ENCODE measurements at places on chromosomes 3 and 15.

DNA sequence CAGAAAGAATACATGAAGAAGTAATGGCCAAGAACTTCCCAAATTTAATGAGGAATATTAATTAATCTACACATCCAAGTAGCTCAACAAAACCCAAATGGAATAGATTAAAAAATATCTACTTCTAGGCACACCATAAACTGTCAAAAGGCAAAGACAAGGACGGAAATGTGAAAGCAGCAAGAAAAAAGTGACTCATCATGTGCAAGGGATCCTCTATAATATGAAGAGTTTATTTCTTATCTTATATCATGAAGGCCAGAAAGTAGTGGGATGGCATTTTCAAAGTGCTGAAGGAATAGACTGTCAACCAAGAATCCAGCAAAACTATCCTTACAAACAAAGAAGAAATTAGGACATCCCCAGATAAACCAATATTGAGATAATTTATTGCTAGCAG is 73.9 kb upstream of the PRICKLE2 start:
- no peak for DNase-seq

DNA sequence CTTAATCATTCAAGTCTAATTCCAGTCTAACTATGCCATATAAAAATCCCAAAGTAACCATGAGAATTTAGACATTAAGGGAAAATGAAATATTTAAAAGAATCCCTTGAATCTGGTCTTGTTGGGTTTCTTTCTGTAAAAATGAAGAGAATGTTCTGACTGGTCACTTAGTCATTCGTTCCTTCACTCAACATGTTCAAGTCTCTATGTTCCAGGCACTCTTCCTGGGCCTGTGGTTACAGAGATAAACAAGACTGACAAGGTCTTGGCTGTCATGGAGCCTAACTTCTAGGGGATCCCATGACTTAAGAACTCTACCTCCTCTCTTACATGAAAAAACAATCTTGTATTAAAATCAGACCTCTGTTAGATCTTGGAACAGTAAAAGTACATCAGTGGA is 638.6 kb upstream of the TBL1XR1 start:
- DNase-seq, result no peak

DNA sequence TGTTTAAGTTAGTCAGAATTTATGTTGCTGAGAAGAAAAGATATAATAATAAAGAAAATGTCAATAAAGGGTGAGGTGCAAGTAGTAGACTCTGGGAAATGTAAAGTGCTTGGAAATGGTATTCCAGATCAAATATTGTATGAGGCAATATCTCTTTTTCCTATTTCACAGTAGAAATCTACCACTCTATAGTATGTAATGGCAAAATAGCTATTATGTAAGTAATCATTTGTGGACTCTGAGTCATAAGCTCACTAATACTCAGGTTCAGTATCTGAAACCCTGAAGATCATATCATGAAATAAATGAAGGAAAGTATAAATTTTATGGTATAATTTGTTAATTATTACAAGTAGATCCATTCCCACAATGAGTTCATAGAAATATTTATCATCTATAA is 322.1 kb downstream of the PYDC2 start:
- no peak for DNase-seq

- no peak for DNase-seq
Measured at GRCh38 chr3:82020282-82020681, 258.8 kb upstream of the GBE1 start.

- no peak for DNase-seq
Measured at GRCh38 chr3:52331906-52332305, 15.8 kb downstream of the DNAH1 start.

GRCh38 chr3:131645638-131646037 is 142.9 kb upstream of the MRPL3 start:
- DNase-seq, result no peak

- no peak for DNase-seq
Measured at GRCh38 chr15:38103564-38103963, 149.1 kb upstream of the SPRED1 start.

GRCh38 chr3:52176951-52177700 is 20.8 kb upstream of the ALAS1 start:
- no peak for DNase-seq

DNA sequence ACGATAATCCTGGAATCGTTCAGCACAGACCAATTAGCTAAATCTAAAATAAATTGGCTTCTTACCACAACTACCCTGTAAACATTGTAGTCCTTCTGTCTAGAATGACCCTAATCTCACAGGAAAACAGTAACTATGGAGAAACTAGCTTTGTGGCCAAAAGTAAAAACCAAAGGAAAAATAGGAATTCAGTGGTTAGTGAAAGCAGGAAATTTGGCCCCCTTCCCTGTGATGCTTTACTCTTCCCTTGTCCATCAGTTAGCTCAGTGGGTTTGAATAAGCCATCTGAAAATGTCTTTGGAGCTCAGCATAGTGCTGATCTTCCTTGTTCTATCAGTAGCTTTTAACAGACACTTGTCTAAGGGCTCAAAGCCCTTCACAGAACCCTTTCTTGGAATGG is 1.6 kb downstream of the NMD3 start:
- no peak for DNase-seq

DNA sequence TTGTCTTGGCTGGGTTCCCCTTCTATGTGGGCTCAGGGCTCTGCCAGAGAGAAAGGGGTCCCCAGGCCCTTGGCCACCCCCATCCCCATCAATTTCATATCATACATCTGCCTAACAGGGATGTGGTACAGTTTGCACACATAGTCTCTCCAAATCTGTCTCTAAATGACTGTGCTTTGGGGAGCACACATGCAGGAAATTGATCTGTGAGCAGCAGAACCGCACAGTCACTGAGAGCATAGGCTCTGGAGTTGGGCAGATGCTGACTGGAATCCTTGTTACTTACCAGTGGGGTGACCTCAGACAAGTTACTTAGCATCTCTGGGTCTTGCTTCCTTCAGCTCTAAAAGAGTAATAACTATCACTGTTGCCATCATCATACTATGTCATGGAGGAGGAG is 273.9 kb downstream of the ABHD5 start:
- no peak for DNase-seq

GRCh38 chr15:91116113-91117067 is 16.3 kb downstream of the SV2B start:
- no peak for DNase-seq

DNA sequence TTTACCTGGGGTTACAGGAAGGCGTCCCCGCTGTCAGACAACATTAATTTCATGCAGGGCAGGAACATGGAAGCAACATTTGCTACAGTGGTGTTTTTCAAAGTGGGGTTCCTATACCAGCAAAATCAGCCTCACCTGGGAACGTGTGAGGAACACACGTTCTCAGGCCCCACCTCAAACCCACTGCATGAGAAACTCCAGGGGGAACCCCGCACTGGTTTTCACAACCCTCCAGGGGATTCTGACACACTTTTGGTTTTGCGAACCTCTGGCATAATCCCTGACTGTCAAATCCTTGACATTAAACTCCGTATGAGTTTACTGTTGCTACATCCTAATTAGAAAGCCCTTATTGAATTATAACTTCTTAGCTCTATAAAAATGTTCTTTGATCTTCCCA is 127.7 kb downstream of the LRRK1 start:
- DNase-seq, result no peak

- DNase-seq, result no peak
Measured at GRCh38 chr3:168467115-168467714, 371.5 kb upstream of the GOLIM4 start.

- DNase-seq, result no peak
Measured at GRCh38 chr3:148756311-148756710, 58.6 kb downstream of the AGTR1 start.

- DNase-seq, result no peak
Measured at GRCh38 chr3:124413989-124414598, 316.2 kb upstream of the UMPS start.

- no peak for DNase-seq
Measured at GRCh38 chr15:31330836-31331235, 4.2 kb downstream of the KLF13 start.

DNA sequence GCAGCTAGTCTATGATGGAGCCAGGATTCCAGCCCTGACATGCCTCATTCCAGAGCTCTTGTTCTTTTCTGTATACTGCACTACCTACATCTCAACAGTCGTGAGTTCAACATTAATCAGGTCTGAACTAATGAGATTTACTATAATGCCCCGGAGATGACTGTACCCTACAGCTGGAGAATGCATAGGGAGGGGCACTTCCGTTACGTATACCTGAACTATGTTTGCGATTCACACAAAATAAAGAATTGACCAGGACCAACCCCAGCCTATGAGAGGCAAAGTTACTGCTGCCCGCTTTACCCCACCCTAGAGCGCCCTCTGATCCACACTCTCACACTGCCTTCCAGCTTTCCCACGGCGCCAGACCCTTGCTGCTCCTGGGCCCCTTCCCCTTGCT is 97.0 kb downstream of the IGF2BP2 start:
- DNase-seq, result no peak

DNA sequence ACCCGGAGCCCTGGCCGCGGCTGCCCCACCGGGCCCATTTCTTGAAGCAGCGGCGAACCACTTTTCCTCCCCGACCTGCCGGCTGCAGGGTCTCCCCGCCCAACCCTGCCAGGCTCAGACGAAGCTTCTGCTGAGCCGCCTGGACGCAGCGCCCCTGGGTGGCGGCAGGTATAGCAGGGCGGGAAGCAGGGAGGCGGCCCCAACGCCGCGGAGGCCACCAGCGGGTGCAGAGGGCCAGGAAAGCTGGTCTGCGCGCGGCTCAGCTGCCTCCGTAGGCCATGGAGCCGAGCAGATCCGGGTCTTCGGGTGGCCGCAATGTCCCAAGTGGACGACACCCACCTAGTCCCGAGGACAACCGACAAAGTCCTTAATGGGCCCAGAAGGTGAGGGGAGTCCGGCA is 21.9 kb upstream of the SRPRB start:
- DNase-seq, result no peak

- no peak for DNase-seq
Measured at GRCh38 chr3:98784666-98785600, 21.8 kb downstream of the ST3GAL6 start.

GRCh38 chr3:192745150-192745549 is 17.8 kb upstream of the FGF12 start:
- no peak for DNase-seq

GRCh38 chr3:42509111-42509510 is 6.7 kb downstream of the VIPR1 start:
- no peak for DNase-seq

GRCh38 chr3:192795021-192795420 is 67.7 kb upstream of the FGF12 start:
- no peak for DNase-seq

- DNase-seq, result no peak
Measured at GRCh38 chr3:184261854-184262763, 756 bp upstream of the CAMK2N2 start.

GRCh38 chr3:13019243-13020095 is 53.8 kb downstream of the IQSEC1 start:
- DNase-seq, result no peak

GRCh38 chr15:47541562-47541961 is 175.7 kb upstream of the SEMA6D start:
- DNase-seq, result no peak

DNA sequence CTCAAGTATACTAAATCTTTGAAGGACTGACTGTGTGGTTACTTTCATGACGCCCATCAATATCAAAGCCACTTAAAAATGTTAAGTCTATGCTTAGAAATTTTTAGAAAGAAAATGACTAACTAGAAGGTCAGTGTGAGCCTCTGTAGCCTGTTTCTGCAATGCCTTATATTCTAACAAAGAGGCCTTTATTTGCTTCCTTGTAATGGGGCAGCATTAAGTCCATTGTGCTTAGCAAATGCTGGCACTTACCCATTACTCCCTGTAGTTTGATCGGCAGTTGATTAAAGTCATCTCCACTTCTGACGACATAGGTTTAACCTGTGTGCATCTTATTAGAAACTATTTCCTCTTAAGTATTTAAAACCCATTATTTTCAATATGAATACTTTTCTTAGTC is 91.6 kb upstream of the FAM98B start:
- DNase-seq, result no peak

DNA sequence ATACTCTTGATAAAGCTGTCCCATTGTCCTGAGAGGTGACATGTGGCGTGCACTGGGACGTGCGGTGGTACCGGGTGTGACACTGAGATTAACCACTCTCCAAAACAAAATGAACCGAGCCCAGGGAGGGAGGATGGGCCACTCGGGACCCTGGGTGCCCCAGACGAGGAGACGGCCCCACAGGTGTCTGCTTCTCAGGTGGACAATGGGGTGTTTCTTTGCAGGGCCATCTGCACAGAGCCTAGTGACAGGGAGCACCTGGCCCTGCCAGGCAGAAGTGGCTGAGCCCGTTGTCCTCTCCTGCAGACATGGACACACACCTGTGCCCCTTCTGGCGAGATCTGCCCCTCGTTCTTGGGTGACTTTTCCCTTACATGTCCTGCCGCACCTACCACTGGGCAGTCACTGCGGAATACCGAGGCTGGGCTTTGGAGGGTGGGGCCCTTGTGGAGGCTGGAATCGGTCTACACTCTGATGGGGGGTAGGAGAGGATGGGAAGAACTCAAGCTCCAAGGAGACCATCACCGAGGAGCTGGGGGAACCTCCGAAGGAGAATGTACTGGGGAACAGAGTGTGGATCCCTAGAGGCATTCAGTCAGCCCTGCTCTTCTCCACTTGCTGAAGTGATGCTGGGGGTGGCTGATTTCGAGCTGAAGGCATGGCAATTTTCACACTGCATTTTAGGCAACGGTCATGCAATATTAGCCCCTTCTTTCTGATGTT is 153.5 kb downstream of the ATP10A start:
- no peak for DNase-seq

- no peak for DNase-seq
Measured at GRCh38 chr15:91694831-91695210, 158.7 kb upstream of the SLCO3A1 start.

GRCh38 chr3:64890006-64890405 is 202.2 kb upstream of the ADAMTS9 start:
- DNase-seq, result no peak

- no peak for DNase-seq
Measured at GRCh38 chr15:93649691-93650235, 560.8 kb upstream of the RGMA start.

DNA sequence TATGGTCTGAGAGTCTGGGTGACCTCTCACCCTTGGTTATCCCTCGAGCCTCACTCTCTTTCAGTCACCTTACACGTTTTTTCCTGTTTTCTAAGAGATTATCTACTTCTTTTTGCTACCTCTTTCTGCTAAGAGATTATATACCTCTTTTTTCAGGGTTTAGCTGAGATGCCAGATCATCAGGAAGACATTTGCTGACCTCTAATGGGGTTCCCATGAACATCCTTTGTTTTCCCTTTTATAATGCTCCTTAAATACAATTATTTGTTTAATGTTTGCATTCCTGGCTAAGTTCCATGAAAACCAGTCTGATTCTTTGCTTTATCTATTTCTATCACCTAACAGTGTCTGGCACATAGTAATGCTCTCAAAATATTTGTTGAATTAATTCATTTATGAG is 39.6 kb downstream of the LEKR1 start:
- DNase-seq, result no peak

- DNase-seq, result no peak
Measured at GRCh38 chr3:126797563-126797962, 93.5 kb downstream of the CHCHD6 start.

GRCh38 chr3:126342991-126343648 is 14.1 kb downstream of the KLF15 start:
- no peak for DNase-seq

DNA sequence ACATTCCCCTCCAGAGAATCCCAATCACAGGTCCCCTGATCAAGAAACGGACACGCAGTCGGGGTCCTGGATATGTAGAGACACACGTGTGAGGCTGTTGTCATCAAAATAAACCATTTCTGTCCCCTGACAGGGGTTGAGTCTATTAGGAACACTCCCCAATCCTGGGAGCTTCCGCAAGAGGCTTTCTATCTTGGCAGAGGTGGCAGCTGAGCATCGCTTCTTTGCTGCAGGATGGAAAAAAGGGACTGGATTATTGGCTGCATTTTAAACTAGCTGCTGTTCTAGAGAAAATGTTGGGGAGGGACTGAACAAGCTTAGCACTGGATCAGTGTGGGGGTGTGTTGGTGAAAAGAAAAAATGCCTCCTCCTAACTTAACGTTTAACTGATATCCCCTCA is 2.5 kb upstream of the CNTN4 start:
- no peak for DNase-seq
